ENCODE measurements at places on chromosomes 3 and 15.

- no peak for DNase-seq
Measured at GRCh38 chr3:170247875-170248274, 25.7 kb downstream of the PRKCI start.

DNA sequence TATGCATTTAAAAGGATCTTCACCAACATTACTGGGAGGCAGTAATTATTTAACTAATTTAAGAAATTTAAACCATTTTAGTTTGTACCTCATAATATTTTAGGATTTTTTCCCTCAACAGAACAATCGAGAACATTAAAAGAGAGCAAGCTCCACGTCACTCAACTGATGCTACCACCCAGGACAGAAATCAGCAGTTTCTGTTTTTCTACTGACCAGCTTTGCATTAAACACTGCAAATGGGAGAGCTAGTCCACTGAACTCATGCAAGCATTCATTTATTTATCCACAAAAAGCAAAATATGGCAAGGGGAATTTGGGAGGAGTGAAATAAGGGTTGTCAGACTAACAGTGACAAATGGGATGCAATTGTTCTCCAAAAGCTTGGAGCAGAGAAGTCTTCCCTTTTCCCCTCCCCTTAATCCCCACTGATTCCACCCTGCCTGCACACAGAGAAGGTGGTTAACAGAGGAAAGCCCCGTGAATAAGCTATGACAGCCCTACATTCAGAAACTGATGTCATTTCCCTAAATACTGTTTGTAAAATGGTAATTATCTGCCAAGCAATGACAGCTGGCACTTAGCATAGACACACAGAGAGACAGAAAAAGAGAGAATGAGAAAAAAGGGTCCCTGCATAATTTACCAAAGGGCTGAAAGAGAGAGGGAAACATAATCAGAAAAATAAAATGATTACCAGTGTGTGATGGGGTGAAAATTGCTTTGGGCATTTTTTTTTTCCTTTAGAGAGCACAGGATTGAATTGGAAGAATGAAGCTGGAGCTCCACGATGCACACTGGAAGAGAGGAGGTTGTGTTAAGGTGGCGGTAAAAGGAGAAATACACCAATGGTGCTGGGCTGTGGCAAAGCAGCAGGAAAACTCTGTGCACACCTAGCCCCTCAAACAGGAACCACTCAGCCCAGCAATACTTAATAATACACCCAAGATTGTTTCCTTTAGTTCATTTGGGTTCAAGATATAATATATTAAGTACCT, 777.4 kb downstream of the TUSC7 start:
- no peak for DNase-seq

- DNase-seq, result no peak
Measured at GRCh38 chr3:51963951-51964451, 3.3 kb downstream of the PCBP4 start.

GRCh38 chr15:78408355-78408640, 29.7 kb upstream of the IREB2 start:
- no peak for DNase-seq

DNA sequence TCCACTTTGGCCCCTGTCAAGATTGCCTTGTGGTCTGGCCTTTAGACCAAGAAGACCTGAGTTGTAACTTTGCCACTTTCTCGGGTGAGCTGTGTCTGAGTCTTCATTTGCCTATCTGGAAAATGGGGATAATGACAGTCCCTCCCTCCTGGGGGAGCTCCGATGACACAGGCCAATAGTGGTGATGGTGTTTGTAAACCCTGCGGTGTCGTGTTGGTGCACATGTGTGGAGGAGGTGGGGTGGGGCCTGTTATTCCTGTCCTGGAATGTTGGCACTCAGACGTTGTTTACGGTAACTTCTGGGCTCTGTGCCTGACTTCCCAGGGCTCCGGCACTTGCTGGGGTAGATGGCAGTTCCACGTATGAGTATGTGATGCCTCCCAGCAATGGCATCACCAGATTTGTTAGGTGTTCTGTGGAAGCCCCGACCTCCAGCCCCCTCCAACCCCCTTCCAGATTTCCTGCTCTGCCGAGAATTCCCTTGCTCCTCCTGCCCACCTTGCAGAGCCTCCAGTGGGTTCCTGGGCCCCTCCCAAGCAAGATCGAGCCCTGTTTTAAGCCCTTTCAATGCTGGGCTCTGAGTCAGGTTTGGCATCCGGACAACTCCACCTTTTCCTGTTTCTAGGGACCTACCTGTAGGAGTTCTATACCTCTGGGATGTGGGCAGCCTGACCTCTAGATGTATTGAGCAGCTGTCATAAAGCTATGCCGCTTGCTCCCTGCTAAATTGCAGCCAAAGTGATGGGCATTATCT, 31.4 kb downstream of the HRH1 start:
- DNase-seq, result peak; percentile 89

DNA sequence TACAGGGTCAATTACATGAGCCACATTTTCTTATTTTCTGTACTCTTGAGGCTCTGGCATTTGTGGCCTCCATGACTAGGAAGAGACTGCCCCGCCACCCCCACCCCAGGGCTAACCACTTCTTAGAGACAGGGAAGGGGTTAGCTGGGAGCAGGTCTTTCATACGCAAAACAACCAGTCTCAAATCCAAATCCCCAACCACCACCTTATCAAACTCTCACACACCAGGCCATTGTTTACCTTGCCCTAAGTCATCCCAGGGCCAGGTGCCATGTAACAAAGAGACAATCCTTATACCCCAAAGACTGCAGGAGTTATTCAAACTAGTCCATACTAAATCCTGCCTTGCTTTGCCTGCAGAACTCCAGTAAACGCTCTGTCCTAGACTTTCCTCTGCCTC, 77.8 kb downstream of the B3GNT5 start:
- no peak for DNase-seq

GRCh38 chr3:10017636-10018292, 8.5 kb upstream of the FANCD2 start:
- no peak for DNase-seq

DNA sequence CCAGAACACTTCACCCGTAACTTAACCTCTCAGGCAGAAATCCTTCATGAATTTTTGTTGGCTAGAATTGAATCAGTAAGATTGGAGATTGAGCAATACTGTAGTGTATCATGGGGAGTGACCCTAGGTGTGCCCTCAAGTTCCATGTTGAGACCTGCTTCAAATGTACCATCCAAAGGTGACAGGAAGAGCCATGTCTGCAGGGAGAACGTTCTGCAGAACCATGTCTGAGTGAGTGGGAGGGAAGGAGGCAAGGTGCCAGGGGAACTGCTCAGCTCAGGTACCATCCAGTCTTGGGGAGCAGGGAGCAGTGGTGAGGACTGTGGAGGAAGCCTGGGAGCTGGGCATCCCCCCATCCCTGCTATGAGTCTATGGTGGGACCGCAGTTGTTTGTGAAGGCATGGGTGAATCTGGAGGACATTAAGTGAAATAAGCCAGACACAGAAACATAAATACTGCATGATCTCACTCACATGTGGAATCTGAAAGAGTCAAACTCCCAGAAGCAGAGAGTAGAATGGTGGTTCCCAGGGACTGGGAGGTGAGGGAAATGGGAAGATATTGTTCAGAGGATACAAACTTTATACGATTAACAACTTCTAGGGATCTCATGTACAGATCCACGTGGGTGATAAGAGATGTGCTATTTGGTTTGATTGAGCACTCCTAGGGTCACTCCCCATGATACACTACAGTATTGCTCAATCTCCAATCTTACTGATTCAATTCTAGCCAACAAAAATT, 23.3 kb downstream of the CFAP161 start:
- DNase-seq, result no peak

- no peak for DNase-seq
Measured at GRCh38 chr3:106215047-106215446, 346.2 kb upstream of the CBLB start.

GRCh38 chr15:64738226-64739095, 36.9 kb downstream of the RBPMS2 start:
- no peak for DNase-seq

GRCh38 chr3:19799115-19799514, 134.9 kb downstream of the EFHB start:
- no peak for DNase-seq

GRCh38 chr3:73719861-73720260, 95.1 kb upstream of the PDZRN3 start:
- DNase-seq, result peak; percentile 30

GRCh38 chr3:149790268-149790667, 2.1 kb downstream of the ANKUB1 start:
- DNase-seq, result no peak

GRCh38 chr3:33717616-33717865, 513 bp downstream of the CLASP2 start:
- peak; percentile 25 for DNase-seq

DNA sequence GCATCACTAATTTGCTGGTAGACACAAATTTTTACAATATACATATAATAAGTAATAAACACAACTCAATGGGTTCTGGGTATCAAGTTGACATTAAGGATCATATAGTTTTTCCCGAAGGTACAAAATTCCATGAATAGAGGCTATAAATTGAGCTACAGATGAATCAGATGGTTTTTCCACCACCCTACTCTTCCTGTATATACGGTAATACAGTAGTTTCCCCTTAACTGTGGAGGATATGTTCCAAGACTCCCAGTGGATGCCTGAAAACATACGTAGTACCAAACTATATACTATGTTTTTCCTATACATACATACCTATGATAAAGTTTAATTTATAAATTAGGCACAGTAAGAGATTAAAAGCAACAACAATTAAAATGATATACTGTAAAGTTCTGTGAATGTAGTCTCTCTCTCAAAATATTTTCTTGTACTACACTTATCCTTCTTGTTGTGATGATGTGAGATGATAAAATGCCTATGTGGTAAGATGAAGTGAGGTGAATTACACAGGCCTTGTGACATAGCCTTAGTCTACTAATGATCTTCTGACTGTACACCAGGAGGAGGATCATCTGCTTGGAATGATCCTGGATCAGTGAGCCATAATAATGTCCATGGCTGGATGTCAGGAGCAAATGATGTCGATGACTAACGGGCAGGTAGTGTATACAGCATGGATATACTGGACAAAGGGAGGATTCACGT, 116.7 kb downstream of the NR1I2 start:
- no peak for DNase-seq

- peak; percentile 87 for DNase-seq
Measured at GRCh38 chr3:39177708-39178332, 14.6 kb downstream of the XIRP1 start.

DNA sequence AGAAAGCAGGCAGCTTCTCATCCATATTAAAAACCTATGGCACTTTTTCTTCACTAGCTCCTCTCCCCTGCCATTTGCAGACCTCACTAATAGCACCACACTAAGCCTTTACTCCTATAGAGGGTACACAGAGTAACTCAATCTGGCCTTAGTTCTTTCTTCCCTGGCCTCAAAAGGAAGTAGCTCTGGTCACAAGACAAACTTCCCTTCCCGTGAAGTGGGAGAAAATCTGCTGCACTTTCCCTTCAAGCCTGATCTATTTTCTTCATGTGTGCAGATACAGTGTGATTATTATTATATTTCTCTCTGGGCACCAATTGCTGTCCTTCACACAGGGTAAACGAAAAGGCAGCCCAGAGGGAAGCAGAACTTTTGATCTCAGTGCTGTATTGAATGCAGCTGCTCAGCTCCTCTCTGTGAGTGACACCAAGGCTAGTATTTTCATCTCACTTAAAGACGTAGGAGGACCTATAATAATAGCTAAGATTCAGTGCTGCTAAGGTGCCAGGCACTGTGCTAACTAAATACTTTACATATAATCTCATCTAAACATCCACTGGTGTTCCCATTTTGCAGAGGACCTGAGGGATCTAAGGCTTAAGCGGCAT, 61.9 kb upstream of the RASGRP1 start:
- no peak for DNase-seq

DNA sequence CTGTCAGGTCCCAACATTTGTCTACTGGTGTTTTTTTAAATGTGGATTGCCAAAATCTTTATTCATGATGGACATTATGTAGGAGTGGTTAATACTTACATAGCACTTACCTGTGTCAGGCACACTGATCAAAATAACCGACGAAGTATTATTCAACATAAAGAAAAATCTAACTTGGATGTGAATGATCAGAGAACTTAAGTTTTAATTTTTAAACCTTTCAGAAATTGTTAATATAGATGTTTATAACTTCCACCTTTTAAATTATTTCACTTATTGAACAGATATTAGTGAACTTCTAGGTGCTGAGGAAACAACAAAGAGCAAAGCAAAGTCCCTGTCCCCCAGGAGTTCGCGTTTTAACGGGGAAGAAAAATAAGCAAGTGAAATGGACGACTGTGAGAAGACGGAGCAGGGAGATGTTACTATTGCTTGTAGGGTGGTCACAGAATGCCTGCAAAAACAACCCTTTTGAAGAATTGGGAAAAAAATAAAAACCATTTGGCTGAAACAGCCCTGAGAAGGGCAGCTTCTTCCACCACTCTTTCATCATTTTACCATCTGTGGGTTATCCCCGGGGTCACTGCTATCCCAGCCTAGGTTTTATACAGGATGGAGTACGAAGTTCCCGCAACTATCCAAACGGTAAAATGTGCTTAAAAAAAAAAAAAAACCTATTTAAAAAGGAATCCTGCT, 915 bp upstream of the APH1B start:
- no peak for DNase-seq

GRCh38 chr15:48795901-48796300, 15.0 kb downstream of the CEP152 start:
- no peak for DNase-seq

DNA sequence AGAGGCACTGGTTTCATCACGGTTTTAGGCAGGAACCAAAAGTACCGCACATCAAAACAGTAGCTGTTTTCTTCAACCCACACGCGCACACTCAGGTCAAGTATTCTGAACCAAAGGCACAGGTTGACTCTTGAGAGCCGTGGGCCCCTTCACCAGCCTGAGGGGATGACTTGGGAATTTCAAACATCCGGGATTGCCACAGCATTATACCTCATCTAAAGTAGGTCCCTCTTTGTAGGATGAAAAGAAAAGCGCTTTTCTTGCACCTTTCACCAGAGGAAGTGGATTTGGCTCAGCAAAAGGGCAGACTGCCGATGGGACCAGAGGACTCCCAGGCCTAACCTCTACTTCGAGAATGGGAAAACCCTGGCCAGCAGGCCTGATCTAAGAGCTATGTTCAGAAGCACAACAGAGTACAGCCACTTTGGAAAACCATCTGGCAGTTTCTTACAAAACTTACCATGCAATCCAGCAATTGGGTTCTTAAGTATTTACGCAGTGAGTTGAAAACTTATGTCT, 88.2 kb upstream of the PROK2 start:
- no peak for DNase-seq

- DNase-seq, result no peak
Measured at GRCh38 chr3:143914257-143914656, 57.4 kb upstream of the DIPK2A start.

All from retinal pigment epithelial cell (primary cell).